Uterine smooth muscle cell (primary cell): ENCODE measurements at places on chromosomes 13 and 19. TPM values are rescaled to one million over a fixed set of nuclear protein-coding genes. Genes with fewer than 3 reads are reported as not detected.

Gene ZNF492
- 0.25 and 0.66 TPM in 2 replicates for total RNA-seq

Gene SF3A2
- total RNA-seq = 31.4 and 40.7 TPM in 2 replicates

Gene TEX101
- not detected in 2 replicates for total RNA-seq

Gene GJB6
- not detected in 2 replicates for total RNA-seq

Gene TUBA3C
- not detected in 2 replicates for total RNA-seq

Gene NANOS2
- total RNA-seq = not detected in 2 replicates

Gene APLP1
- total RNA-seq = 3.5 and 6.7 TPM in 2 replicates

Gene KLK4
- total RNA-seq = not detected in 2 replicates
